Stimulated activated CD4-positive, alpha-beta T cell treated with anti-CD3 and anti-CD28 coated beads, Interleukin-15, amount 100 ng/mL, for 1 hour (primary cell): ENCODE measurements at places on chromosomes 4 and X.

DNA sequence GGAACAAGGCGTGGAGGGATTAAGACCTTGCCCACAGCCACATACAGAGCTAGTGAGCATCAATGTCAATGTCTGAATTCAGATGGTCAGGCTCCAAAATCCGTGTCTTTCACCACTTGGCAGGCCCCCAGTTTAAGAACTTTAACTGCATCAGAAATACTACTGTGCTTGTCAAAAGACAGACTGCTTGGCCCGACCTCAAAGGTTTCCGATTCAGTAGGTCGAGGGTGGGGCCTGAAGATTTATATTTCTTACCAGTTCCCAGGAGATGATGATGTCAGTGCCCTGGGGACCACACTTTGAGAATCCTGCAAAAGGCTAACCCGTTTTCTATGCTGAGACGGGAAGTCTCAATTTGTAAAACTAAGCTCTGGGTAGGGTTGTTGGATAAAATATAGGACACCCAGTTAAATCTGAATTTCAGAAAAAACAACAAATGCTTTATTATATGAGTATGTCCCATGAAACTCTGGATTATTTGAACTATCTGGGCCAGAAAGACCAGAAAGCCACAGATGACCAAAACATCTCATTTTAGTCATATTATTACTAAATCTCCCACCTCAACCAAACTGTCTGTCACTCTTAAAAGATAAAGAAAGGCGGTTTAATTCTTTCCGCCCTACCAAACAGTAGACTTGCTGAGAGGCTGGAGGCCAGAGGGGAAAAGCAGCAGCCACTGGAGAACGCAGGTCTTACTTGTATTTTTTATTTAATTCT, 42.7 kb downstream of the GATB start:
- DNase-seq = no peak

DNA sequence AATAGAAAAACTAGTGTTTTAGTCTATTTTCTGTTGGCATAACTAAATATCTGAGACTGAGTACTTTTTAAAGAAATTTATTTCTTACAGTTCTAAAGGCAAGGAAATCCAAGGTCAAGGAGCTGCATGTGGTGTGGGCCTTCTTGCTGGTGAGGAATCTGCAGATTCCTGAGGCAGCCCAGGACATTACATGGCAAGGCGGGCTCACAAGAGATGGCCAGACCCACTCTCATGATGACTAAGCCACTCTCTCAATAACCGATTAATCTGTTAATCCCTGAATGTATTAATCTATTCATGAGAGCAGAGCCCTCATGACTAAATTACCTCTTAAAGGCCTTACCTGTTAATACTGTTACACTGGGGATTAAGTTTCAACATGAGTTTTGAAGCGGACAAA, 340.8 kb downstream of the GRXCR1 start:
- no peak for DNase-seq

DNA sequence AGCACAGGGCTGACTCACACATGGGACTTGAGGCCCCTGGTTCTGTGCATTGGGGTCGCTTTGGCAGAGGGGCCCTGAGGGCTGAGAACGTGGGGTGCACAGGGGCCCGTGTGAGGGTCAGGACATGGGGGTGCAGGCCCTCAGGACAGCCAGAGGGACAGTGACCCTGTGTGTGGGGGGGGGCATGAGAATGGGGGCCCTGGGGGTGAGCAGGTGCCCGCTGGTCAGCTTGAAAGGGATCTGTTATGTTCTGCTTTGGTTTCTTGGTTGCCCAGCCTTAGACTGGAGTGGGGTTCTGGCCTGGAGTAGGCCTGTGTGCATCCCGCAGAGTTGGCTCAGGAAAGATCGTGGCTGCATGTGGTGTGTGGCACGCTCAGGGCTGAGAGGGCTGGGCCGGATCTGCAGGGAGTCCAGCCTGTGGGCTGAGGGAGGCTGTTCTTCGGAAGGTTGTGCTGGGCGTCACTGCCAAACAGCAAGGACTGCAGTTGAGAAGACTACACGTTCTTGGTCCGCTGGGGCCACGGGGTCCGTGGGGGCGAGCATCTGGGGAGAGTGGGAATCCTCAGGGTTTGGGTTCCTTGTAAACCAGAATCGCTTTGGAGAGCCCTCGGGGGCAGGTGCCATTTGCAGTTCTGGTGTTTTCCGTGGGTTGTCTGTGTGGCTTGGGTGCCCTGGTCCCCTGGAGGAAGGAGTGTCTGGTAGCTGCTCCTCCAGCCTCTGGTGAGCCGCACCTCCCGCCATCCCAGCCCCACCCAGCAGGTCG, 15.2 kb upstream of the UVSSA start:
- no peak for DNase-seq

DNA sequence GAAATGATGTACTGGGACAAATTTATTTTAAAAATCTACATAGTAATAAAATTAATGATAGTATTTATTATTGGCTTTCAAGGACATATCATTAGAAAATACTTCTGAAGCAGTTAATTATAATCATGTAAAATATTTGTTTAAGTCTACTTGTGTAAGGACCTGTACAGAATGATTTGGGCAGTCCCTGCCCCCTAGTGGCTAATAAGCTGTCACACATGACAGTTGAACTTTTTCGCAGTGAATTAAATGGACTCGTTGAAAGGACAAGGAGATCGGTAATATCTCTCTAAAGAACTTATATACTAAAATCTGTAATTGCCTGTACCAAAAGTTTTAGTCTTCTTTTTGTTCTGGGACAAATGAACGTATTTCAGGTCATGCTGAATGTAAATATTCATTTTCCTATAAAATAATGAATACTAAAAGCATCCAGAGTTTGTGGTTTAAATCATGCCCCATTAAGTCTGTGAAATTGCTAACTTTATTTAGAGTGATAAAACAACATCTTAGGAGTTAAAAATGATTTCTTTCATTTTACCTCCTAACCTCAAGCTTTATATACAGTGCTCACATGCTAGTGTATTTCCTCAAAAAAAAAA, 13.6 kb downstream of the EXOC1 start:
- DNase-seq = no peak

GRCh38 chrX:29376584-29376983, 789.3 kb downstream of the IL1RAPL1 start:
- no peak for DNase-seq

DNA sequence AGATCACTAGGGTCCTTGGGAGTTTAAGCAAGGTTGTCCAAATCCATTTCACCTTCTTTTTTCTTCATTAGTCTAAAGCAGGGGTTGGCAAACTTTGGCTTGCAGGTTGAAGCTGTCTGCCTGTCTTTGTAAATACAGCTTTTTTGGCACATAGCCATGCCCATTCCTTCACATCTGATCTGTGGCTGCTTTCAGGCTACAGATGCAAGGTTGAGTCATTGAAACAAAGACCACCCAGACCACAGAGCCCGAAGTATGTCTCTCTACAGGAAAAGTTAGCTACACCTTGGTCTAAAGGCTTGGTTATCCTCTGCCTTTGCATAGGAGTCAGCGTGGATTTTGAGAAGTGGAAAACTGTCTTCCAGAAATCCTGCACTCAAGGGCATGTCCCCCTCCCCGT, 238.1 kb upstream of the STS start:
- DNase-seq = no peak

DNA sequence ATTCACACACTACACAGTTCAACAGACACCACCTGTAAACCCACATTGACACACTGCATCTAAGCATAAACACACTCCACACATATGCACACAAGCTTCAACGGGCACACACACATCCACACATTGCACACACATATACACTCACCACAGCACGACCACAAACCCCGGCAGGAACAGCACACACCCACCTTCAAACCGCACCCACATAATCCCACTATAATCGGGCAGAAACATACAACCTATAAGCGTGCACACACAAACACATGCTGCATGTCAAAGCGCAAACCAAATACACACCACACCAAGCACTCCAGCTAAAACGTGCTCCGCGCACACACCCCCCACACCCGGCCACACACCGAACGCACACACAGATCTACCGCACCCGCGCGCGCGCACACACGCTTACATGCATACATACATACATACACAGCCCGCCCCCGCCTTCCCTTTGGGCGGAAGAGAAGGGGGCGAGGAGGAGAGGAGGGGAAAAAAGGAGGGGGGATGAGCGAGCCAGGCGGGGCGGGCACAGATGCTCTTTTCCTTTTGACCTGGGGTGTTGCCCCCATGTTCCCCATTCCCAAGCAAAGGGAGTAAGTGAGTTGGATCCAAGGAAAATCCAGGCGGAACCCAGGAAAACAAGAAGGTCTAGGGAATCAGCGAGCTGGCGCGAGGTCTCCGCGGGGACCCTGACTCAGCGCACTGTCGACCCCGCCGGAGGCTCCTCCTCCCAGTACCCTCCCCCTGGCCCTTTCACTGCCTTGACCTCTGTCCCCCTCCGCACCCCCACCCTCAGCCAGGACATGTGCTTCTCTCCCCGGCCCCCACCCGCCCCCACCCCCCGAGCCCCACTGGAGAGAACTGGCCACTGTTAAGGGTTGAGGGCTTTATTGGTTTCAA, 9.9 kb downstream of the ARHGAP36 start:
- no peak for DNase-seq

DNA sequence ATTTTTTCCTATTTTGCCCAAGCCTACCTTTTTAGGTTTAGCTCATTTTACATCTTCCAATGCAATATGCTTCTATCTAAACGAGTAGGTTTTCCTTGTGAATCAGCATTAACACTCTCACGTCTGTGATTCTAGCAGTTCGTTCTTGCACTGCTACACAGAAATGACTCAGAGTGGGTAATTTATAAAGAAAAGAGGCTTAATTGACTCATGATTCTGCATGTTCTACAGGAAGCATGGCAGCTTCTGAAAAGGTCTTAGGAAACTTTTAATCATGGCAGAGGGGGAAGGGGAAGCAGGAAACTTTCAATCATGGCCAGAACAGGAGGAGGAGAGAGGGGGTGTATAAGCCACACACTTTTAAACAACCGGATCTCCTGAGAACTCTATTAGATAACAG, 44.9 kb downstream of the SPANXN1 start:
- DNase-seq = no peak

DNA sequence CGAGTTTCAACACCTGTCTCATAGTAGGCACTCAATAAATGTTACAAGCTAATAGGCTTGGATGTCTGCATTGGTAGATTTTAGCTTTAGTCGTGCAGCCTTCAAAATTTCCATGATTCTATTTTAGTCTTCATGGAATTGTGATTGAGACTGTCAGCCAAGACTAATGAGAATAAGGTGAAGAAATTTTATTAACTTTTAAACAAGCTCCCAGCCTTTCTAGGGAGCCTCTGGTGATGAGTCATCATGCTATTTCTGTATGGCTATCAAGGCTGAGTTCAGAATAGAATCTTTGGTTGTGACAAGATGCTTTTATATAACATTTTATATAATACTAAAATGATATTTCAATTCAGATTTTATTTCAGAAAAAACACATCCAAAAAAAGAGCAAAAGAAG, 685.8 kb downstream of the GABRG1 start:
- no peak for DNase-seq

DNA sequence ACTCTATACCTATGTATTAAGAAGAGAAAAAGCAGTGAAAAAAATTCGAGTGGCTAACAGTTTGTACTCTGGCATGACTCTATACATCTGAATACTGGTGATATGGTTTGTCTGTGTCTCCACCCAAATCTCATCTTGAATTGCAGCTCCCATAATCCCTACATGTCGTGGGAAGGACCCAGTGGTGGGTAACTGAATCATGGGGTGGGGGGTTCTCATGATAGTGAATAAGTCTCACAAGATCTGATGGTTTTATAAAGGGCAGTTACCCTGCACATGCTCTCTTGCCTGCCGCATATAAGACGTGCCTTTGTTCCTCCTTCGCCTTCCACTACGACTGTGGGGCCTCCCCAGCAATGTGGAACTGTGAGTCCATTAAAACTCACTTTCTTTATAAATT, 70.4 kb downstream of the LRBA start:
- DNase-seq = no peak

- no peak for DNase-seq
These were observed 37.5 kb downstream of the PIGG start for GRCh38 chr4:536351-536972.

DNA sequence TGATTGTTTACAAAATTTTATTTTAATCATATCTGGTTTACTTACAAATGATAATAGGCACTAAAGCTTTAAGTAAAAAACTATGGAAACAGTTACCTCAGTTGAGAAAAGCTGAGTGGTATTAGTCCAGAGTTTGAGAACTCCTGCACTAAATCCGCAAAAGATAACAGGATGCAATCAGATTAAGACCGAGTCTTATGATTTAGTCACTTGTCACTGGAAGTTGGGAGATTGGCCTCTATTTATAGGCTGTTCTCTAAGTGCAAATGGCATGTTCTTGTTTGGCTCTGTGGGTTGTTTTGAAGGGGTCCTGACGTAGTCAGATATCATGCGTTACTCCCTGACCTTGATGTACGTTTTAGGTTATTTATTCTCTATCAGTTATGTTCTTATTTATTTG, 6.3 kb downstream of the GPAT3 start:
- no peak for DNase-seq

DNA sequence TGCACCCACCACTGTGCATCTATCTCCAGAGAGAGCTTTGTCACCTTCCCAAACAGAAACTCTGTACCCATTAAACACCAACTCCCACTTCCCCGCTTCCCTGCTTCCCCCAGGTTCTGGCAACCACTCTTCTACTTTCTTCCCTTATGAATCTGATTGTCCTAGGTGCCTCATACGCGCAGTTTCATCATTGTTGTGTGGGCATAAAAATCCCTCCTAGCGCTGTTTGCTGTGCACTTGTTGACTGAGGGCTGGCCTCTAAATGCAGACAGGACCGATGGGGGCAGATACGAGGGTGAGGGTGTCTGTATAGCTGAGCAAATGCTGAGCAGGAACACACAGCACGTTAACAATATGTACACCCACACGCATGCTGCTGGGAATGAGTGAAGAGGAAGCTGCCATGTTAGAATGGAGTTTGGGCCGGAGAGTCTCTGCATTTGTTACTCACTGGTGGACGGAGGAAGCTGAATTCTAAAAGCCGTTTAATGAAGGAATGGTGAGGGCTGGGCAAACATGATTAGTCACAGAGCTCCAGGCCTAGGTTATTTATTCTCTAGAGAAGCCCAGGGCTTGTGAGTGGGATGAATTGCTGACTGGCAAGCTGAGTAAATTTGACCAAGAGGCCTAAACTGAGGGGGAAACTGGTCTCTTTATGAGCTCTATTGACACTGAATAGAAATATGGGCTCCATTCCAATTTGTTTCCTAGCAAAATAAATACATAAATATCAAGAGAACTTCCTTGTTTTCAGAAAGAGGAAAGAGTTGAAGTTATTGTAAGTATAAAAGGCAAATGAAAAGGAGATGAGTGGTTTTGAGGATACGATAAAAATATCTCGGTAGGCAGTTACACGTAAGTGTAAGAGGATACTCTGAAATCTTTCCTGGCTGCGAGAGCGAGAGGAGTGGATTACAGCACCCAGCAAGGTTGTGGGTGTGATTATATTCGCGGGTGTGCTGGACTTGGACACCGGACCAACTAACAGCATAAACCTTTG, 95.9 kb upstream of the RPS6KA3 start:
- no peak for DNase-seq

GRCh38 chr4:4818415-4819212, 40.9 kb upstream of the MSX1 start:
- no peak for DNase-seq

- DNase-seq = no peak
These were observed 2.7 kb upstream of the TMSB4X start for GRCh38 chrX:12972243-12972642.
